Neural cell (in vitro differentiated cells): ENCODE measurements at places on chromosomes 3 and 15. TPM values are rescaled to one million over a fixed set of nuclear protein-coding genes. Genes with fewer than 3 reads are reported as not detected.

BNC1 gene
- not detected in 2 replicates for polyA plus RNA-seq

SNTN gene
- polyA plus RNA-seq = not detected in 2 replicates

CHST14 gene
- polyA plus RNA-seq = 0.56 and 0.71 TPM in 2 replicates

ST8SIA2 gene
- polyA plus RNA-seq = 24.0 and 38.9 TPM in 2 replicates

AHSG gene
- 0.40 and 1.1 TPM in 2 replicates for polyA plus RNA-seq

TMEM108 gene
- polyA plus RNA-seq = 2.1 and 2.9 TPM in 2 replicates
